ENCODE measurements at places on chromosomes 12 and 14.

DNA sequence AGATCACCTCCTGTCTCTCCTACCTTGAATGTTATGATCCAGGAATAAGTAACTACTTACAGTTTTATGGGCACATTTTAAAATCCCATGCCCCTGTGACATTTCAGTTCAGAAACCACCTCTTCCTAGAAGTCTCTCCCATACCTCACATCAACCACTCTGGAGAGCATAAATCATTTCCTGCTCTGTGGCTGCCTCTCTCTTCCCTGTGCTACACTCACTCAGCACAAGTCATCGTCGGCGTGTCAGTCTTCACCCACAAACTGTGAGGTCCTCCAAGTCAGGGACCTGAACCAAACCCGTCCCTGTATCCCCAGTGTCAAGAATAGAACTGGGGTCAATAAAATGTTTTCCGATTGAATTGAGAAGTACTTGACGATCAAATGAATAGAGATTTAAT lies 863.3 kb downstream of the BCL11B start:
- no peak for DNase-seq

DNA sequence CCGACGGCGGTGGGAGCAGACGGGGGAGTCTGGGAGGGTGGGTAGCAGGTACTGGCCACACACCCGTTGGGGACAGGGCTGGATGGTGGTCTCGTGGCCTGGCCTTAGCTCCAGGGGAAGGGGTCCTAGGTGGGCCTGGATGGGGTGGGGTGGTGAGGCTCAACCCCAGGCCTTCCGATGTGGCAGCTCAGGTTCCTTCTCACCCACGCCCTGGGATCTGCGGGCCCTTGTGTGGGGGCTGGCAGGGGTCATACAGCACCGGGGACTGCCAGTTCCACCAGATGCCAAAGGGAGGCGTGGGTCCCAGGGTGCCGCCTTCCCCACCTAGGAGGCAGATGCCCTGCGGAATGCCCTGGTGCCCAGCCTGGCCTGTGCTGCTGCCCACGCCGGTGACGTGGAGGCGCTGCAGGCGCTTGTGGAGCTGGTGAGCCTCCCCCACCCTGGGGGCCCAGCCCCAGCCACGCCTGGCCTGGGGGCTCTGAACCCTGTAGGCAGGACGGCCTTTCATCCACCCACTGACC lies 21.0 kb downstream of the ASPG start:
- no peak for DNase-seq

DNA sequence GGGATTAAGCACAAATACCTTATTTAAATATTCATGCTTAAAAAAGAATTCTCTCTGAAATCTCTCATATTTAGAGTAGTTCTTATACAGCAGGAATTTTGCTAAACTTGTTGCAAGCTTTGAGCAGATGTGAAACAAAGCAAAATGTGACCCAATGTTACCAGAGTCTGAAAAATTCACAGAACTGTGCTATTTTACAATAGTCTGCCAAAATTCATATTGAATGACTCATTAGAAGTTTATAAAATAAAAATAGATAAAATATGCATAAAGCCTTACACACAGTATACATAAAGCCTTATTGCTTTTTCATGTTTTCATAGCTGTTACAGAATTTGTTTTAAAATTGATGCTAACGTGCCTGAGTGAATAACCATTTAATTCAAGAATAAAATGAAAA lies 17.8 kb upstream of the RHOJ start:
- no peak for DNase-seq

- DNase-seq = no peak
Observed at GRCh38 chr14:58607952-58608317, 29.8 kb upstream of the DACT1 start.

DNA sequence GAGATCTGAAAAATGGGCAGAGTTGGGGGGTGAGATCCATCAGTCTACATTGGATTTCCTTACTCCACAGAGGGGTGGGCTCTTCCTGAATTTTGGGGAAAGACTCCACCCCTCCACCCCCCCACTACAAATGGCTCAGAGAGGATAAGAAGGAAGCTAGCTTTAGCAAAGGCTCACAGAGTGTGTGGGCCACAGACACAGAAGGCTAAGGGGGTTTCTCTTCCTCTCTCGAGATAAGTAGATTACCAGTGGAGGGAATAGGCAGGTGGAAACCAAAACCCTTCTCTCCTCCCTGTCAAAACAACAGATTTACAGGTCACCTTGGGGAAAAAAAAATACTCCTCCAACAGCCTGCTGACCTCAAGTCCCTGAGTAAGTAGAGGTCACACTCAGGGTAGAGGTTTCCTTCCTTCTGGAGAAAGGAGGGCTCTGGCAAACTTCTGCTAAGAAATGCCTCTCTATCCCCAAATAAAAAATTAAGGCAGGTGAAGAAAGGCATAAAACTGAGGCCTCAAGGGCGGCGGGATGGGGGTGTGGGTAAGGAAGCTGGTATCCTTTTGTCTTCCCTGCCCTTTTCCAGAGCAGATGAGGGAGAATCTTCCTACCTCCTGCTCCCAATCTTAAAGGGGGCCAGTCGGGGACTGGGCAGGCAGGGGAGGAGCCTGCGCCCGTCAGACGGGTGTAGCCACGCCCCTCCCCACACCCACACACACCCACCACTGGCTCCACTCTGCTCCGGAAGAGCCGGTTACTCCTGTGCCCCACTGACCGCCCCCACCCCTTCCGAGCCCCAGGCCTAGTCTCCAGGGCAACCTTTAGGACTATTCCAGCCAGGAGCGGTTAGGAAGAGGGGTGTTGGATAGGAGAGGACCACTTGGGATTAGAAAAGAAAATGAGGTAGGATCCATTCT lies 1.9 kb upstream of the BAZ2A start:
- no peak for DNase-seq

DNA sequence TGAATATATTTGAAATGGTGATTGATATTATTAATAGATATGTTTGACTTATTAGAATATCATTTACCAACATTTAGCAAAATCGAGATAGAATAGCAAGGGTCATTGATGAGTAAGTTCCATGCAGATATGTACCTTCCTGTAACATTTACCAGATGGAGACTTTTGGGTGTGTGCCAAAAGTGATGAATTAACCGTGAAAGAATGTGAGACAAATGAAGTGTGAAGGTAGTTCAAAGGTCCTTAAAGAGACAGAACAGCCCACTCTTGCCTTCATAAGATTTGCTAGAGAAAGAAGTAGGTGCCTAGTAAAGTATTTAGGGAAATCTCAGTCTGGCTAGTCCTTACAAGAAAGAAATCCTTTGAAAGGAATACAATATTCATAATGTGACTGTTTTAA lies 45.5 kb downstream of the FGD4 start:
- no peak for DNase-seq

DNA sequence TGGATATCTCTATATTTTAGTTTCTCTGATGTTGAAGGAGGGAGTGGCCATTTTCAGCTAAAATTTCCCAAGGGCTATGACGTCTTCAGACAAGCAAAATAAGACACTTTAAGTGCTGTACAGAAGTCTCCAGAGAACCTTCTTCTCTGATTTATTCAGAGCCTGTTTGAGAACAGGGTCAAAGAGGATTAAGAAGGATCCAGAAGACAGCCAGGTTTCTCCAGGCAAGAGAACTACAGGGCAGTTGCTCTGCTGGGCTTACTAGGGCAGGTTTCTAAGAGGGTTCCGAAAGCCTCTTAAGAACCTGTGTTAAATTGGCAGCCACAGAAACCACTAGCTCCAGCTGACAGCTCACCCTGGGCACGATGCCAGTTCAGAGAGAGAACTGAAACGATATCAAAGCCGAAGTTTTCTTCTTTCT lies 1.2 kb downstream of the MGP start:
- peak; percentile 87 for DNase-seq

DNA sequence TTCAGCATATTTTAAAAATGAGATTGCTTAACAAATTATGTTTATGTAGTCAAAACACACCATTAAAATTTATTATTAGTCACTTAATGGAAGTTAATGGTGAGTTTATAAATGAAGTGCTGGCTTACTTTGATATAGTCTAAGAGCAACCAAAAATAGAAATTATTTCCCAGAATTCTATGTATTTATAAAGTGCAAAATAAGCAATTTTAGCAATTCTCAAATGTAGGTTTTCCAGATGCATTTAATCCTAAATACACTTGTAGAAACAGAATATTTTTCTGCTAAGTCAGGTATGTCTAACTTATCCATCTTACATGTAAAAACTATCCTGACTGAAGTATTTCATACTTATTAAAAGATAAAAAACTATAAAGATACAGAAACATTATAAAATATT lies 11.2 kb downstream of the LMO3 start:
- DNase-seq = no peak

DNA sequence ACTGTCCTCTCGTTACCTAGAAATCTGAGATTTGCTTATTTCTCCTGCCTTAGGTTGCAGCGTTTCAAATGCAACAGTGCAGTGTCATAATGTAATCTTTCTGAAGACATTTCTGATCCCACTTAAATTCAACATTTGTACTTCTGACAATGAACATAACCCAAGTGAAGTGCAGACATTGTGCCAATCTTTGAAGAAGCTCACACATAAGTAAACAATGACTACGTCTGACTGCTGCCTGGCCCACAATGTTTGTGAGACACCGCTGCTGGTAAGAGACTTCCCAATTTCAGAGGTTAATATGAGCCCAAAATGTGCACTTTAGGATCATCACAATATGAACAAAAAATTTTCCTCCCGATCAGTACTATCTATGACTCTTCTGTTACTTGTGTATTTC lies 84.6 kb upstream of the BCL2L14 start:
- no peak for DNase-seq

DNA sequence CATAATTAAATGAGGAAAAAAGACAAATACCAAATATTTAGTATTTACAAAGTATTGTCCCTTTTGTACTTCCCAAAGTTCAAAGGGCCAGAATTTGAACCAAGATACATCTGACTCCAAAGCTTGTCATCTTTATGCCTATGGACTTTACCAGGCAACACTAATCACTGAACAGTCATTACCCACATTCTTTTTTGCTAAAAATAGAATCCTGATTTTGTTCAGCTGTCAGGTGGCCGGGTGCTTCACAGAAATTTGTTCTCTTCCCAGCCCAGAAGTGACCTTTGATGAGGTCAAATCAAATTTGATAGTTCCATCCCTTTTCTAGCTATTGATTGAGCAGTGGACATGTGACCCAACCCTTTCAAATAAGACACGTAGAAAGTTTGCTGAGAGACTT lies 121.6 kb downstream of the LLPH start:
- DNase-seq = no peak

Measured in DMS79 (cell line).